ENCODE measurements at places on chromosomes 4 and X.

GRCh38 chr4:35963383-35963782 is 280.9 kb downstream of the ARAP2 start:
- ATAC-seq, result no peak

DNA sequence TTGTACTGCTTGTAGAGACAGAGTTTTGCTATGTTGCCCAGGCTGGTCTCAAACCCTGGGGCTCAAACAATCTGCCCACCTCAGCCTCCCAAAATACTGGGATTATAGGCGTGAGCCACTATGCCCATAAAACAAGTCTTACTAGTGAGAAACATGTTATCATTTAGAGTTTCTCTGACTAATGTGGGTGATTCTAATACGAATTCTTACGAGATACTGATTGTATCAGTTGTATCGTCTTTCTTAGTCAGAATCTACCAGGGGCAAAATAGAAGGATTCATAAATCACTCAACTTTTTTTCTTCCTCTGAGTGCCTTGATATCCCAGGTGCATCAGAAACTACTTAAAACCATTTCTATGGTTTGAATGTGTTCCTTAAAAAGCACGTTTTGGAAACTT is 14.4 kb upstream of the NMU start:
- no peak for ATAC-seq

- no peak for ATAC-seq
Measured at GRCh38 chr4:185339941-185340340, 55.8 kb downstream of the LRP2BP start.

GRCh38 chrX:48776818-48777439 is 9.5 kb upstream of the GATA1 start:
- ATAC-seq, result no peak

DNA sequence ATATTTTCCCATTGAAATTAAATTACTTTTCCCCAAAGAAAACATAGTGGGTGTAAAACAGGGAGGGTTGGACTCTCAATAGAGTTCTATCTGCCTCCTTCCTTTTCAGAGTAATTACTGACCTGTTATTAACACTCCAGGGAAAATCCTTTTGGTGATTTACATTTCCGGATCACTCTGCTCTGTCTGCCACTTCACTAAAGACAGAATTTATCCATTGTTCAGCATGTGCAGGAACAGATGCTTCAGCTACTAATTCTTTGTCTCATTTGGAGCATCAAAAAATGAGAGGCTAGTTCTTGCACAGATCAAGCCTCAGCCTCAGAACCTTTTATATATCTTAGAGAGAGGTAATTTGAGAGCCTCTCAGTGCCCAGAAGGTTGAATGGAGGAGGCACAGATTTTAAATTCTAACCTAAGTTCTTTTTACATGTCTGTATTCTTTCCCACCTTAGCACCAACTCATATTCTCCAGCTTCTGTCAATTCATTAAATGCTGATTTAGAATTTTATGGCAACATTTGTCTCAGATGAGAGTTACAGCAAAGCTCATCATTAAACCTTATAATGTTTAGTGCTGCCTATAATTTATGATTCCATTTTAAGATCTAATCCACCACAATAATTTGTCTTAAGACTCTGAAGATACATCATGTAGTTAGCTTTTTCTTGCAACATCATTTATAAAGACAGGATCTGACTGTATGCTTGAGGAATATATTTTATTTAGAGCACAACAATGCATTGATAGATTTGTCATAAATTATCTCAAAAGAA is 1494.4 kb downstream of the STIM2 start:
- ATAC-seq, result no peak

DNA sequence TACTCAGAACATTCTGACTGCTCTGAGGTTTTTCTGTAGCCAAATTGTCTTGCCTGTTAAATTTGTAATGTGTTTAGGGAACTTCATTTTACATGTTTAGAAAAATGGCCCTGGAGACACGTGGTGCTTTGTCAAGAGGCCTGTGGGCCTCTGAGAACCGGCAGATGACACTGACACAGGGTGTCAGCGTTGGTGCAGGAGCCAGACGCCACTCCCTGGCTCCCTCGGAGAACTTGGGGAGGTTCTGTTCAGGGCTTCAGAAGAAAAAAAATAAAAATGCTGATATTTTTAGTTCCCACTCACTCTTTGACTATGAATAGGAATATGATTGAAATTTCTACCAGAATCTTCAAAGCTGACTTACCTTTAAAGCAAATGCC is 190.9 kb upstream of the GATB start:
- no peak for ATAC-seq

DNA sequence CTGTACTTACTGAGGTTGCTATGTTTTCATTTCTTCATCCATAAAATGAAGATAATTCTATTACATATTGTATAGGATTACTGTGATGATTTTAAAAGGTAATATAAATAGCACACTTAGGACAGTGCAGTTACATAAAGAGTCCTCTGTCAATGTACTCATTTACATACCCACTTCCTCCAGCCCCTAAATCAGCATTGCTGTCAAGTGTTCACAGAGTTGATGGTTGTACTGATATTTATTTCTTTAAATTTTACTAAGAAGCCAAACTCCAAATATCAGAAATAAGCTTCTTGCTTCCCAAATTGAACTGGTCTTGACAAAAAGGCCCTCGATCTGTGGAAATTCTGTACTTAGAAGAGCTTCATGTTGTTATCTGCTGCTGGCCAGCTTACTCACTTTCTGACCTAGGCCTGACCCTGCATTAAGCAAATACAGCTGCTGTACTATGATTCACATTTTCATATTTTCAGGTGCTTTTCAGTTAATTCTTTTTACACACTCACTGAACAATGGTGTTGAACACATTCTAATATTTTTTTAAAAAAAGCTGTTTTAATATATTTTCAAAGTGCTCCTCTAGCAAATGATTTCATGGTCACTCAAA is 259.6 kb downstream of the UNC5C start:
- ATAC-seq, result no peak

- ATAC-seq, result no peak
Measured at GRCh38 chr4:147528054-147528453, 47.2 kb downstream of the EDNRA start.

- ATAC-seq, result no peak
Measured at GRCh38 chr4:38861791-38862190, 5.2 kb upstream of the TLR6 start.

DNA sequence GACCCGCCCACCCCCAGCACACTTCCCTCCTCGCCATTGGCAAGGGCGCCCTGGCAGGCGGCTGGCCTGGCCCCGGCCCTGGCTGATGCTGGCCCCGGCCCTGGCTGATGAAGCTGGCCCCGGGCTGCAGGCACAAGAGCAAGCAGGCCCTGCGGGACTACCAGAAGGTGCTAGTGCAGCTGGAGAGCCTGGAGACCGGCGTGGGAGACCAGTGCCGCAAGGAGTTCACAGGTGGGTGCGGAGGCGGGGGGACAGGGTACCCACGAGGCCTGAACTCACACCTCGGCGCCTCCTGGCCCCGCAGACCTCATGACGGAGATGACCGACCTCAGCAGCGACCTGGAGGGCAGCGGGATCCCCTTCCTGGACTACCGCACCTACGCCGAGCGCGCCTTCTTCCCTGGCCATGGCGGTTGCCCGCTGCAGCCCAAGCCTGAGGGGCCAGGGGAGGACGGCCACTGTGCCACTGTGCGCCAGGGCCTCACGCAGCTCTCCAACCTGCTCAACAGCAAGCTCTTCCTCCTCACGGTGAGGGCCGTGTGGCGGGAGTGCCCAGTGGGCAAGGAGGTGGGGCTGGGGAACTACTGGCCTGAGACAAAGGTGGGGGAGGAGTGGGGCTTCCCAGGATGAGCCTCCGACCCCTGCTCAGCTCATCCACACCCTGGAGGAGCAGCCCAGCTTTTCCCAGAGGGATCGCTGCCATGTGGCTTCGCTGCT is 6.1 kb upstream of the SRPK3 start:
- ATAC-seq, result no peak

- ATAC-seq, result no peak
Measured at GRCh38 chr4:68076194-68076593, 53.5 kb downstream of the TMPRSS11F start.

- no peak for ATAC-seq
Measured at GRCh38 chr4:102312417-102312816, 32.9 kb downstream of the SLC39A8 start.

DNA sequence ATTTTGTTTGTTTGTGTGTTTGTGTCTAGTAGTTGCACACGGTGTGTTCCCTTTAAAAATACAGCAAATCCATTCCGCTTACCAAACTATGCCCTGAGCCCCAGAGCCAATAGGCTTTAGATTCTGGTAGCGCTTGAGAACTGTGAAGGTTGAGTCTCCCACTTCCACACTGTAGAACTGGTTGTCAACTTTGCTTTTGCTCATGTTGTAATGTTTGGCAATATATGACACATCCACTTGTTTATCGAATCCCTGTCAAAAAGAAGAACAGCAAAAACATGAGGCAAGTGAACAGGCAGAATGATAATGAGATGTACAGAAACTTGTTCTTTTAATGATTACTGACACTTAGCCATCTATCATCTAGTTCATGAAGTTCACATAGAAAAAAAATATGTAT is 200.6 kb downstream of the MAPK10 start:
- no peak for ATAC-seq

GRCh38 chr4:70426789-70427188 is 29.0 kb downstream of the OPRPN start:
- no peak for ATAC-seq

DNA sequence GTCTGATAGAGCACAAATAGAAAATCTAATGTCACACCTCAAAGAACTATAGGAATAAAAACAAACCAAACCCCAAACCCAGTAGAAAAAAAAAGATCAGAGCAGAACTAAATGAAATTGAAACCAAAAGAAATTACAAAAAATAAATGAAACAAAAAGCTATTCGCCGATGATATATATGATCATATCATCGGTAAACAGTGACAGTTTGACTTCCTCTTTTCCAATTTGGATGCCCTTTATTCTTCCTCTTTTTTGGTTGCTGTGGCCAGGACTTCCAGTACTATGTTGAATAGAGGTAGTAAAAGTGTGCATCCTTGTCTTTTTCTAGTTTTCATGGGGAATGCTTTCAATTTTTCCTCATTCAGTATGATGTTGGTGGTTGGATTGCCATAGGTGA is 215.3 kb upstream of the AR start:
- ATAC-seq, result no peak

GRCh38 chrX:47619486-47620302 is at the start of gene SYN1:
SYN1 (minus strand) TSS chrX:47619857; CDS start chrX:47619728, 129 bp downstream.
- ATAC-seq, result peak; percentile 85

GRCh38 chrX:106897259-106897658 is 5.9 kb downstream of the RIPPLY1 start:
- ATAC-seq, result no peak

DNA sequence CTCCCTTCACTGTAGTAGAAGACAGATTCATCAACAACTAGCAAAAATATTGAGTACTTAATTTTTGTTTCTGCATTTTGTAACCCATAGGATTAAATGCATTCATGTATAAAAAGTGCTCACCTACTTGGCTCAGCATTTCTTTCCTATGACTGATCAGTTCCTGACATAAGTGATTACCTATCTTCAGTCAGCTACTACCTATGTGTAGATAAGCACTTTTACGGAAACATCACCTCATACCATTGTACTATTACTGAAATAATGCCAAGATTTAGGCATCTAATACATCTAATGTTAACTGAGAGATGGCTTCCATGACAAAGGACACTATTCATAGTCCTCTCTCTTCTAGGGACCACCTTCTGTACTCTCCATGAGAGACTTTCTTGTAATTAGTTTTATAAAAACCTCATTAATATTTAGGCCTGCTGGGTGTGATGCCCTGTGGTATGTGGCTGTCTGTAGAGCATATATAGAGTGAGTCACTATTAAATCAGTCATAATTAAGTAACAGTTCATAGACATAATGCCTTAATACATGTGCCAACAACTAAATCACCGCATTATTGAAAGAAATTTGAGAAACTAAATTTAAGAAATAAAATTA is 147.0 kb downstream of the PDGFC start:
- ATAC-seq, result no peak

DNA sequence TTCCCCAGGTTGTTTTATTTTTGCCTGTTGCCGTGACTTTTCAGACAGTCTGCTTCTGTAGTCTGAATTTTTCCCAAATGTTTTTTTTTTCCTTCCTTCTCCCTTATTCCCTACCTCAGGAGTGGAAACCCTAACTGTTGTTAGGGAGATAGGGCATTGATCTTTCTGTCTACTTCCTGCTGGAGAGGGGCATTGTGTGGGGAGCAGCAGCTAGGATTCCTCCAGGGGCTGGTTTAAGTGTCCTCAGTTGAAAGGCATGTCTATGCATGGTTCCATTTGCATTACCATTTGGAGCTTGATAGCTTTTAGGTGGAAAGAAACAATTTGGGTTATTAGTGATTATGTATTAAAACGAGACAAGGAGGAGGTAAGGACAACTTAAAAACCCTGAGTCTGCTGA is 383.9 kb downstream of the DCAF12L2 start:
- no peak for ATAC-seq

DNA sequence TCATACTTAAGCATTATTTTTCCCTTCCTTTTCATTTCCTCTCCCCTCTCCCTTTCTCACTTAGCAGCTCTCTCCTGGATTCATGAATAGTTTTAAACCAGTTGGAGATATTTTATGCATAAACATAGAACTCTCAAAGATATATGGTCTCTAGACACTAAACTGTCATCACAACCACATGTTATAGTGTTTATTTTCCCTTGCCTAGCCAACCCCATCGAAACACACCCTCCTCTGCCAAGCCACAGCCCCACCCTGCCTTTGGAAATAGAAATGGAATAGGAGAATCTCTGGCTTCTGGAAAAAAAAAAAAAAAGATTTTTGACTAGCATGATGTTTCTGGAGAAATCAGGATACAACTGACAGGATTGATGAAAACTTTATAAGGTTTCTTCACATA is 64.8 kb upstream of the RBPJ start:
- no peak for ATAC-seq

DNA sequence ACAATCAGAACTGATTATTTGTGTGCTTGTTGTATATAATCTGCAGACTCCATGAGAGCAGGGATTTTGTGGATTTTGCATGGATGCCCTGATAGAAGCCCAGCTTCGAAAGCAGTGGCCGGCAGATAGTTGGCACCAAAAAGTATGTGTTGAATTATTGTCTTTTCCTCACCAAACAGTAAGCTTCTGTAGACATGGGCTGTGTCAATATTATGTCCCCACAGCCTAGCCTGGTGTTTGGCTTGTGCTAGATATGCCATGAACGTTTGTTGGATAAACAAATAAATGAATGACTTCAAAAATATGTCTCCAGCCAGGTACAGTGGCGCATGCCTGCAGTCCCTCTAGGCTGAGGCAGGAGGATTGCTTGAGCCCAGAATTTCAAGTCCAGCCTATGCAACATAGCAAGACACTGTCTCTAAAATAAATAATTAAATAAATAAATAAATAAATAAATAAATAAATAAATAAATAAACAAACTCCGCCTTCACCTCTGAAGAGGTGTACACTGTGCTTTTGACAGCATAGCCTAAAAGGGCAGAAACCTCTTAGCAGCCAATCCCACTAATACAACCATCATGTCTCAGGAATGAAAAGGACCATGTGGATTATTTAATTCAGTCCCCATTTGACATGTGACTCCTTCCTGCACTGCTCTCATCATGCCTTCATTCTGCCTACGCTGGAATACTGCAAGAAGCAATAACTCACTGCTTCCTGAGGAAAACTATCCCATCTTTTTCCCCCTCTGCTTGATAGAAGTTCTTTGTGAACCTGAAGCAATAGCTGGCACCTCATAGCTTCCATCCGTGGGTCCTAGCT is 335.2 kb downstream of the FBXW7 start:
- no peak for ATAC-seq

Measured in gastroesophageal sphincter (tissue), 4 donors.